Type B pancreatic cell (in vitro differentiated cells): ENCODE measurements at places on chromosomes 7 and 10. TPM values are rescaled to one million over a fixed set of nuclear protein-coding genes. Genes with fewer than 3 reads are reported as not detected.

DNA sequence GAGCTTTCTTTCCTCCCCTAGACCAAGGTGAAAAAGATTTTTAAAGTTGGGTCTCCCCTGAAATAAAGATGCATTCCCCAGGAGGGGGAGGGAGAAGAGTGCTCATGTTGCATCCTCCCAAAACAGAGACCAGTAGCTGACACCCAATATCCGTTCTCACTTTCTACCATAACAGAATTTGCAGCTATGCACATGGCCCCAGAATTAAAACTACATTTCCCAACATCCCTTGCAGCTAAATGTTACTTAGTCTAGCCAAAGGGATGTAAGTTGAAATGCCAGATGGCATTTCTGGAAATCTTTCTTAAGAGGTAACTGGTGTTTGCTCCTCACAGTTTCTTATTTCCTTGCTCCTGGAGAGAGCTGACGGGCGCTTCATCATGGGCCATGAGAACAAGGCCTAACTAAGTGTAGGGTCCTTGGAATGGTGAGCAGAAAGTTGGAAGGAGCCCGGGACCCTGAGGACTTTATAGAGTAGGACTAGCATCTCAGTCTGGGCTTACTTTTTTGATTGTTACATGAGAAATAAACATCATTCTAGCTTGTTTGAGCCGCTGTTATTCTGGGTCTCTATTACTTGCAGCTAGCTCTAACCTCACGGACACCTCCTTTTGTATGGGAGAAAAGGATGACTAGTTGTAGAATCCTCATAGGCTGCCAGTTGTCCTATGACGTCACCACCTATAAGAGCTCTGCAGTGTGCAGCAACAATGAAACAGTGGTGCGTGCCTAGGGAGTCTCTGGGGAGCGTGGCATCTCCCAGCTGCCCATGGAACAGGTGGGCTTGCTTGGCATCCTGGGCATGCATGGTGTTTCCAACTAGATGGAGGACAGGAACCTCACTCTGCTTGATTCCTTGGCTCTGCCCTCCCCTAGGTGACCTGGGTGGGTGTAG lies 46.1 kb upstream of the EXOC6 start:
- no peak for DNase-seq

GRCh38 chr10:58700591-58700990 lies 187.9 kb downstream of the BICC1 start:
- no peak for DNase-seq

- DNase-seq: no peak
These were observed 108.2 kb downstream of the CHRM2 start for GRCh38 chr7:136976504-136977251.

The BTBD16 gene
- 0.29 and 0.46 TPM in 2 replicates for total RNA-seq

The ANKRD22 gene
- 2.9 and 8.4 TPM in 2 replicates for total RNA-seq

The C7orf33 gene
- not detected in 2 replicates for total RNA-seq
